ENCODE measurements at places on chromosomes 11 and 22.

DNA sequence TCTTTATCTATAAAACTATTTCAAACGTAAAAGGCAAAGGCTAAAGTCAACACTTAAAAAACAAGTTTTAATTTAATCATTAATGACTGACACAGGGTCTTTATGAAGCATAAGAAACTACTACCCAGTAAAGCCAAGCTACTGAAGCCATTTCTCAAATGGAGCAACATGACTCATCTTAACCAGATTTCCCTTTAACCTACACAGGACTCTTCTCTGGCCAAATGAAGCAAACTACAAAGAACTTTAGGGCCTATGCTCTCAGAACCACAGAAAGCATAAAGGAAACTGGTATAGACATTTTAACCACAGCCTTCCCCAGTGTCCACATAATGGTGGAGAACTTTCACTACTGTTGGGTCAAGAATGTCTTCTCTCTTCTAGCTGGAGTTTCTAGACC is 34.7 kb downstream of the ALG9 start:
- no peak for DNase-seq

DNA sequence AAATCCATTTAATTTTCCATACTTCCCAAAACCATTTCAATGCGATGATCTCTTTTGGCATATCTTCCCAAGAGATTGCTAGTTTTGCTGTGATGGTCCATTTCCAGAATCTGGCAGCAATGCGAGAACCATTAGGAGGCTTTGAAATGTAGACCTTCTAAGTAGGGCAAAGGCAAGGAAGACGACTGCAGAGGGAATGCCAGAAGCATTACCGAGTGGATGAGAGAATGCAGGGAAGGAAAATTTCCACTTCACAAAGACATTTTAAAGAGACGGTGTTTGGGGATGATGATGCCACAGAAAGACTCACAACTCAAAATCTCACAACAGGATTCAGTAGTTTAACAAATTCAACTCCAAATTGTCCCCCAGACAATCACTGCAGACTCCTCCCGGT is 471 bp upstream of the CEP126 start:
- DNase-seq = no peak

- DNase-seq = no peak
These were observed 66.0 kb downstream of the FEZ1 start for GRCh38 chr11:125429807-125430678.

DNA sequence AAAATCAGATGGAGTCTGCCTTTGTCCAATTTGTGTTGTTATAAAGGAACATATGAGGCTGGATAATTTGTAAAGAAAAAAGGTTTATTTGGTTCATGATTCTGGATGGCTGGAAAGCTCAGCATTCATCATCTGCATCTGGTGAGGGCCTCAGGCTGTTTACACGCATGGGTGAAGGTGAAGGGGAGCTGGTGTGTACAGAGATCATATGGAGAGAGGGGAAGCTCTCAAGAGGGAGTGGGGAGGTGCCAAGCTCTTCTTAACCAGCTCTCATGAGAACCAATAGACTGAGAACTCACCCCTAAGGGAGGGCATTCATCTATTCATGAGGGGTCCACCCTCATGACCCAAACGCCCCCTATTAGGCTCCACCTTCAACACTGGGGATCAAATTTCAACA is 40.0 kb downstream of the NEU3 start:
- no peak for DNase-seq

- DNase-seq = no peak
These were observed 74.5 kb downstream of the INSC start for GRCh38 chr11:15189189-15189588.
